ENCODE measurements at places on chromosomes 5 and 9.

- peak; percentile 67 for DNase-seq
Observed at GRCh38 chr9:15146268-15146700, 160.7 kb downstream of the TTC39B start.

GRCh38 chr5:124410539-124411488 is 335.6 kb downstream of the ZNF608 start:
- no peak for DNase-seq

- no peak for DNase-seq
Observed at GRCh38 chr5:1335540-1336095, 9.3 kb downstream of the CLPTM1L start.

- DNase-seq, result no peak
Observed at GRCh38 chr5:127924606-127925005, 159.0 kb upstream of the SLC12A2 start.

DNA sequence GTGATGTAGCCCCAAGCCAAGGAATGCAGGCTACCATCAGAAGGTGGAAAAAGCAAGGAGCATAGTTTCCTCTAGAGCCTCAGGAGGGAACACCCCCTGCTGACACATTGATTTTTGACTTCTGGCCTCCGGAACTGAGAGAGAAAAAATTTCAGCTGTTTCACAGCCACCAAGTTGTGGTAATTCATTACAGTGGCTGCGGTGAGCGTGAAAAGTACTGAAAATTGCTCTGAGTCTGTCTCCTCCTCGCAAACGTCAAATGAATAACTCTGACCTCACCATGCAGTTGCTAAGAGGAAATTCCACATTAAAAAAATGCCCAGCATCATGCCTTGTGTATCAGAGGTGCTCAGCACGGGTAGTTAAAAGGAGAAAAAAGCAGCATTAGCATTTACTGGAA is 277.9 kb upstream of the MSX2 start:
- no peak for DNase-seq

GRCh38 chr9:107102011-107102410 is 181.1 kb upstream of the RAD23B start:
- no peak for DNase-seq

- DNase-seq, result no peak
Observed at GRCh38 chr9:87212605-87213021, 265.3 kb upstream of the GAS1 start.

DNA sequence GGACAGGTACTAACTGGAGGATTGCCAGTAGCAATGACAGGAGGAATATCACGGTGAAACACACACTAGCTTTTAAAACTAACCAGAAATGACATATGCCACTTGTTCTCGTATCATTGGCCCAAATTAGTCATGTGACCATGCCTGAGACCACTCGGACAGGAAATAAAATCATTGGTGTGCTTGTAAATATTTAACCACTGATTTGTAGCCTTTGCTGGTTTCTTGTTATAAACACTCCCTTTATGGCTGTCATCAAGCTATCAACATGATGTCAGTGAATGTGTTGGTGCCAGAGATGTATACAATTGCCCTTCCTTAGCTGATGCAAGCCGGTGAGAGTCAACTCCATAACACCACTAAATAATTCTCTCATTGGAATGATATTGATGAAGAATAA is 123.7 kb upstream of the ANKH start:
- DNase-seq, result no peak

DNA sequence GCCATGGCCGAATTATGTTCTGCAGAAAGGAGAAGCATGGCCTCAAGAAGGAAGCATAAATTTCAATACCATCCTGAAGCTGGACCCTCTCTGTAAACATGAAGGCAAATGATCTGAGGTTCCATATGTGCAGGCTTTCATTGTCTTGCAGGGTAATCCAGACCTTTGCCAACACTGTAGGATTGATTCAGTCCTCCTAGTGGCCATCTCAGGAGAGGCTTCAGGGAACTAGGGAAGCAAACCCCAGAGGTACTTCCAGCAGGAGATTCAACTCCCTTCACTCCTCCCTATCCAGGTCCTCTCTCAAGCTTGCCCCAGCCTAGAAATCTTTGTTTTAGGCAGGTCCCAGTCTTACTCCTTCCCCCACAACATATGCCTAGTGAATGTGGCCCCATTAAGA is 99.3 kb upstream of the HCN1 start:
- DNase-seq, result no peak

- DNase-seq, result no peak
Observed at GRCh38 chr5:141858079-141858765, 20.0 kb downstream of the PCDH1 start.

DNA sequence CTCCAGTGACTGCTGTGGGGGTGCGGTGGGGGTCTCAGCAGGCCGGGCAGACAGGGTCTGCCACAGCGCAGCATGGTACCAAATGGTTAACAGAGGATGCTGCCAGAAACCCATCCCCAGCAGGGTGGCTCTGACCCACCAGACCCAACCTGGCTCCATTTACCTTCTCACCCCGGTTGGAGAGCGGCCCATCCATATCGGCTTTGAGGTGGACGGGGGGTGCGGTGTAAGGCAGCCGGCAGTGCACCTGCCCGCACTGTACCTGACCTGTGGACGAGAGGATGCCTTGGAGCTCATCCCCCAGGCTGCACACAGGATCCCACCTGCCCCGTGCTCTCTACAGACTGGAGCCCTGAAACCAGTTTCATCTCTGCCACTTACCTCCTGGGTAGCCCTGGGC is 19.3 kb downstream of the LHX6 start:
- DNase-seq, result no peak

DNA sequence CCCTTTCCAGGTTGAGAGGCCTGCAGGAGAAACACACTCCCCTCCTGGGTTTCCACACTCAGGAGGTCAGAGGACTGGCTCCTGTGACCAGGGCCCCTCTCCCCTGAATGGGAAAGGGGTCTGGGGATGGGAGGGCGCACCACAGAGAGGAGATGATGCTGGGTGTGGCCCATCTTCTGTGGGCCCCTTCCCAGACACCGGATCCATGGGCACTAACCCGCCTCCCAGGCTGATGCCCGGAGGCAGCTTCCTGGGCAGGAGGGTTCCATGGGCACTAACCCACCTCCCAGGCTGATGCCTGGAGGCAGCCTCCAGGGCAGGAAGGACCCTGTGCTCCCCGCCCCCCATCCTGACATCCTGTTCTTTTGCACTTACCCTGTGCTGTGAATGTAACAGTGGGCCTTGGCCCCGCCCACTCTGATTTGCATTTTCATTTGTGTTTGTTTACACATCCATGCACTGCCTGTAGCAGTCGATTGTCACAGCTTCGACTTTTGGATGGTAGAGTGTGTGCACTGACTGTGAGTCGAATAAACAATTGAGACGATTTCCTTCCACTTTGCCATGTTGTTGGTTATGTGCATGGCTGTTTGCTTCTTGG is 9.3 kb upstream of the DOLPP1 start:
- DNase-seq, result no peak

DNA sequence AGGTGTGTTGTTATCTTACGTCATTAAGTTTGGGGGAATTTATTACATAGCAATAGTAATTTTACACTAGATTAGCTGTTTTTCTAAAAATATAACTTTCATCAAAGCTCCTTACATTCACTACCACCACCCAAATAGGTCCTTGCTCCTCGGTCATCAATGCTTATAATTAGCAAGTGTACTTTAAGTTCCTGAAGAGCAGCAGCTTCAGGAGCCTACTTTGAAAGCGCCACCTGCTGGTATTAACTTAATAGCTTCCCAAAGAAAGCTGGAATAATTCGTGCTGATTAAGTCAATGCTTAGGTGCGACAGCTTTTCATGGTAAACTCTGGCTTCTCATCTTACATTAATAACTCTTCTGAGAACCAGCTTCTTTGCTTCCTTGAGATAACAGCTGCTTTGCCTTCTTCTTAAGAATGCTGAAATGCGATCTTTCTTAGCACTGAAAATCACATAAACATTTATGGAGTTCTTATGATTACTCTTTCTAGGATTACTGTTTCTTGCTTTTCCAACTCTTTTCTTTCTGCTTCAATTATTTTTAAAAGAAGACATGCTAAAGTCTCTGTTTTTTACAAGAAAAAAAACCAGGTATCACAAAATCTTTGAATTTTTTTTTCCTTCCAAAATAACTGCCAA is 10.0 kb upstream of the C5 start:
- no peak for DNase-seq

DNA sequence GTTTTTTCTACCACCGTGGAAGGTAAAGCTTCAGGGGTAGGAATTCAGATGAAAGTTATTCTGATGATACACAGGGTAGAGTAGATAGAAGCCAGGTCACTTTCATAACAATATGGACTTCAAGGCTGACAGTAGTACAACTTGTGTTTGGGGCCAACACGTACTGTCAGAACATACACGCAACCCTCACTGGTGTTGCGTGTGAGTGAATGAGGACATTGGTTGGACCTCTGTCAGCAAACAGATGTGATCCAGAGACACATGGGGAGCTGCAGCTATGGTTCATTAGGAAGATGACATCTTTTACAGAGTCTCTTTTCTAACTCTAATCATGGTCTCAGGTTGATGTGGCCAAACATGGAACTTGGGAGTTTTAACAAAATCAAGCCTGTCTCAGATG is 70.1 kb upstream of the MOCS2 start:
- DNase-seq, result no peak

Data from NCI-H1436 treated with DMSO at 0.1 percent for 48 hours (cell line).